Activated CD4-positive, alpha-beta T cell treated with anti-CD3 and anti-CD28 coated beads, Interleukin-10, Interleukin-2, amounts not matched to agents 100 ng/mL and 50 ng/mL, durations not matched to agents 16 hours and 8 hours (primary cell): ENCODE measurements at places on chromosomes 4 and X.

- DNase-seq = peak; percentile 9
These were observed 763 bp downstream of the CASK start for GRCh38 chrX:41922431-41923151.

DNA sequence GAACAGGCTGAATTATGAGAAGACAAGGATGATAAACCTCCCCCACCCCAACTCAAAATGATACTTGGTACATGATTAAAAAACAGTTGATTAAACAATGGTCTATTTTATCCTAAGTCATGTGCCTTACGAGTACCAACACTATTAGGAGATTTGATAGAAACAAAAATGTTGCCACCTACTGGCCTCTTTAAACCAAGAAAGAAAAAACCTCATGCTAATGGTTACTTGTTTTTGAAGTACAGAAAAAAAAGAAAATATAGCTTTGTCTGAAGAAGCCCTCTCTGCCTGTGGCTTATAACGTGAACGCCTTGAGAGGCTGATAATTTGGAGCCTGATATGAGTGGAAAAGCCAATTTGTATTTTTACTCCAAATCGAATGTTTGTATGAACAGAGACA, 538.2 kb downstream of the DMD start:
- DNase-seq = peak; percentile 3

DNA sequence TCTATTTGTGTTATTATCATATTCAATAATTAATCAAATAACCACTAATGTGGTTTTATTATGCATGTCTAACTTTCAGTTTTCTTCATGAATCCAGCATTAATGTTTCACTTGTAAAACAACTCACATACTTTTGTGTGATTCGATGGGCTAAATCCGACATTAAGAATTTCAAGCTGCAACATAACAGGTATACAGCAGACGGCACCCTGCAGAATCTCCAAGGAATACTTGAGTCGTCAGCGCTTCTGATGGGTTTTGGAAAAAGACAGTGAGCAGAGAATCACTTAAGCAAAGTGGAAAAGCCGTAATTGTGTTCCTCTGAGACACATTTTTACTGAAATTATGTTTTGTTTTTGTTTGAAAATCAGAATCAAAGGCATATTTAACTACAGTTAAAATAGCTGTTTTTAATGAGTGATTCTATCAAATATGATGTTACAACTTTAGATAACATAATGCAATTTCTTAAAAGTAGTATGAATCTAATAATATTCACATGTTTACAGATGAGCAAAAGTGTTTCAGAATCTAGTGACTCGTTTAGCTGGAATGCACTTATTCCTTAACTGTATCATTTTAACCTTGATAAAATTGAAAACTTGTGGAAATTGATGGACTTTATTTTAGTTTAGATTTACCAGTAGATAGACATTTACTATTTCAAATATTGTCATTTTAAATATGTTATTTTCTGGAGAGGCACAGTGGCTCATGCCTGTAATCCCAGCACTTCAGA, 514.8 kb downstream of the CCSER1 start:
- no peak for DNase-seq

DNA sequence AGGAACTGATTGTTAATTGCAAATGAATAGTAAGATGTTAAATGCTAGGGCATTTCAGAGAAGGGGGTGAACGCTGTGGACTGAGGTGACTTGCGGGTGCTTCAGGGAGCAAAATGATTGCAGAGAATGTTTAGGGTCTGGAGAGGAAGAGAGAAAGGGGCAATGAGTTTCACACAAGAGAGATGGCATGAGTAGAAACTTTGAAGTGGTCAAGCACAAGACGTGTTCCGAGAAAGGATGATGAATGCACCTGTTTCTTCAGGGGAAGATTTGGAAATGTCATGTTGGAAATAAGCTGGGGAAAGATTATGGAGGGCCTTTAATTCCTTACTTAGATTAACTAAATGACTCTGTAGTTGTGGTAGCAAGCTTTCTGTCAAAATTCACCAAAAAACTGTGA, 43.4 kb downstream of the DTHD1 start:
- DNase-seq = no peak

DNA sequence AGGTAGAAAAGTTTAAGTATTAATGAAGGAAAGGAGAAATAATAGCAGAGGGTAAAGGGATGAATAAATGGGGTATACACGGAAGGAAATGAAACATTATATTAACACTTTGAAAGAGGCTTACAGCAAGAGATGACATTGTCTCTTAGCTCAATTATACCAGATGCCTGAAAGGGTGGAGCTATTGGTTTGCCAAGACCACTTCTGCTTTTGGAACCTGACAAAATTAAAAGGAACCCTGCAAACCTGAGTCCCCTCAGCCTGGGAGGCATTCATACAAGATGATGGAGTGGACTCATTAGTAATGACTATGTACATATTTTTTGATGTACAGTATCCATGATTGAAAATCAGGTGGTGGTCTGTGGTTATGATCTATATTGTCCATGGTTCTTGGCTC, 45.1 kb upstream of the HPF1 start:
- DNase-seq = no peak

DNA sequence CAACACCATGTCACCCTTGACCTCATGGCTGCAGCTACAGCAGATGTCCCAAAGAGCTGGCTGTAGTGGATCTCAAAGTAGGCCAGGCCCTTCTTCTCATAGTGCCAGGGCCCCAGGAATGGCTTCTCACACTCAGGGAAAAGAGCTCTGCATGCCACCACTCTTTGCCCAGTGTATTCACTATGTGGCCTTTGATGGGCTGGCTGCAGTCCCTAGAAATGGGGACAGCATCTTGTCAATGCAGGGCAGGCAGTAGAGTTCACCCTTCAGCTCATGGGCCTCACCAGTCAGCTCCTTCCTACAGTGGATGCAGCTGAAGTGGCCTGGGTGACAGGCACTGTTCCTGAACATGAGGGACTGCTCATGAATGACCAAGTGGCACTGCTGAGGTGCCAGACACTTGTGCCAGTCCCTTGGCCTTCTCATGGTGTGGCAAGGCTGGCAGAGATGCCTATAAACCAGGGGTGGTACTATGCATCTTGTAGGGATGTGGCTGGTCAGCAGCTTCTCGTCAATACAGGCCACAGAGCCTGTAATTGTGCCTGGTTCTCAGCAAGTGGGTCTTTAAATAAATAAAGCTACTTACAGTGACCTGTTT, 178.9 kb downstream of the ARAP2 start:
- DNase-seq = no peak
